ENCODE measurements at places on chromosomes 12 and 14. TPM values are rescaled to one million over a fixed set of nuclear protein-coding genes. Genes with fewer than 3 reads are reported as not detected.
A peak's percentile ranks its signal among the peaks of the same experiment; 100 is the strongest.

DNA sequence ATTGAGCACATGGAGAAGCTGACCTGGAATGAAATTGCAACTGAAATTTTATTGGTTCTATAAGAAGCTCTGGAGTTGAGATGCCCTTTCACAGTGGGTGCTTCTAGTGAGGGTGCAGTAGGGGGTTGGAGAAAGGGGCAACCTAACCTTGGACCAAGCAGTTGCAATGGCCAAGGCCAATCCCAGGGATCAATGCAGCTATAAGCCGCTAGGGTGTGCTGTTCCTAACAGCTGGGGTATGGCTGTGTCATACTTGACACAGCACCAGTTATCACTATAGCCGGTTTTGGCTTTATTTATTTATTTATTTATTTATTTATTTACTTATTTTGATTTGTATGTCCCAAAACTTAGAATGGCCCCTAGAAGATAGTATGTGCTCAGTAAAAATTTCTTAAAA is 505.9 kb downstream of the FLRT2 start:
- peak; percentile 75 for DNase-seq

- no peak for DNase-seq
Observed at GRCh38 chr14:94671870-94672444, 59.8 kb downstream of the SERPINA3 start.

DNA sequence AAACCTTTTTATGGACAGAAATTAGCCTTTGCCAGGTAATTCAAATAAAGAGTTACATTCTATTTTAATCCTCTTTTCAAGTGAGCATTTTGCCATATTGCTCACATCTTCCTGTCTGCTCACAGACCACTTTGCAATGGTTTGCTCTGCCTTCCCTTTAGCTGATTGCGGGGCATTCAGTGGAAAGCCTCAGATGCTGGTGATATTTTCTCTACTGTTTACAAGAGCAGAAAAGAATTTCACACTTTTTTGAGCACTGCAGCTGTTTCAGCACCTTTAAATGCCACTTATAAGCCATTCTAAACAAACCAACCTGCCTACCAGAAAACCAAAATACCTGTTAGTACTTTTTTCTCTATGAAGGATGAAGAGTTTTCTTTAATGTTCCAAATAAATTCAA is 195.7 kb upstream of the LRIG3 start:
- no peak for DNase-seq

OR4E2 gene
- not detected for total RNA-seq

DNA sequence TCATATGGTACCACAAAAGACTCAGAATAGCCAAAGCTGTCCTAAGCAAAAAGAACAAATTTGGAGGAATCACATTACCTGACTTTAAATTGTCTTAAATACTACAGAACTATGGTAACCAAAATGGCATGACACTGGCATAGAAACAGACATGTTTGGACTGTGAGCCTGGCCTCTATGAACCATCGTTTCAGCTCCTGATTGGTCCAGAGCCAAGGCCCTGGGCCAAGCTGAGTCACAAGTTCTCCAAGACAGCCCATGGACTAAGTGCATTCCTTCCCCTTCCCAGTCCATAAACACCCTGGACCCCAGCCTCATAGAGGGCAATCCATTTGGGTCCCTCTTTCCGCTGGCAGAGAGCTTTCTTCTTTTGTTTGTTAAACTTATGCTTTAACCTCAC is 12.1 kb upstream of the PRR4 start:
- DNase-seq, result no peak

GRCh38 chr12:56724701-56724971 is 463 bp downstream of the NACA start:
- DNase-seq, result peak; percentile 24

DNA sequence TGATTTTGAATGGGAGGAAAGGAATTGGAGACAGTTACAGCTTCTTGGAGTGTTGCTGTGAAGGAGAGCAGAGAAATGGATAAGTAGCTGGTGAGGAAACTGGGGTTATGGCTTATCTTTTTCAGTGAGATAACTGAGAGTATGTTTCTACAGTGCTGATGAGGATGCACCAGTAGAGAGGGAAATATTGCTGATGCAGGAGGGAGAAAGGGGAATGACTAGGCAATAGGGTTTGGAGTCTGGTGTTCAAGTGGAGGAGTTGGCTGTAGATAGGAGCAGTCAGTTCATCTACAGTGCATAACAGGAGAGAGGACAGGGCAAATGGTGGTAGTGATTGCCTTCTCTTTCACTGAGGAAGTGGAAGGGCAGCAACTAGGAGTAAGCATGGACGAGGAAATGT is 33.0 kb downstream of the SPATS2 start:
- DNase-seq, result no peak

AICDA gene
- not detected for total RNA-seq

DNA sequence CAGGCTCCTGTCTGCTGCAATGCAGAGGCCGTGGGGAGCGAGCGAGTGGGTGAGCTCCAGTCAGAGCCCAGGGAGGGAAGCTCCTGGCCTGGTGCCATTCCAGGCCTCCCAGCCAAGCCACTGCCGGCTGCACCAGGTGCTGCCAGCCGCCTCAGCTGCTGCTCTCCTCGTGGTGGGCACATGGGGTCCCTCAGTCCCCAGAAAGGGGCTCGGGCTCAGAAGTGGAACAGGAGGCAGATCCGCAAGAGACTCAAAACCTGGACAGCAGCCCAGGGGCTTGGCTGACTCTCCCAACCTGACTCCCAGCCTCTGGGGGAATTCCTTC is 2.4 kb downstream of the ABCB9 start:
- DNase-seq, result no peak

MAP3K12 gene
- 15.6 TPM for total RNA-seq

- peak; percentile 69 for DNase-seq
Observed at GRCh38 chr14:65686761-65687160, 274.2 kb downstream of the FUT8 start.

ARHGDIB gene
- total RNA-seq, result not detected

- no peak for DNase-seq
Observed at GRCh38 chr14:61929651-61930050, 167.4 kb downstream of the SNAPC1 start.

BHLHE41 gene
- total RNA-seq, result 3.7 TPM

DNA sequence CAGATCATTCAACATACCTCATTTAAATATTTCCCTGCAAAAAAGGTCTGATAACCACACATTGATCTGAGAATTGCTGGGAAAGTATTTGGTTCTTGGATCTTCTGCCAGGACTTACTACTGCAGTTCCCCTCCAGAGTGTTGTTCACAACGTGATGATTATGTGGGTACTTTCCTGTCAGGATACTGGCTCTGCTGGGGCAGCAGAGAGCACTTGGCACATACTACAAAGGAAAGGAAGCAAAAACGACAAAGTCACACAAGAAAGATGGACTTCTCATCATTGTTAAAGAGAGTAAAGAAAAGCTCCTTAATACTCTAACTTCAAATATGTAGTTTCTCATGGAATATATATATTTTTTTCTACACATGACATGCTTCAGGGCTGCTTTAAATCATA is 11.5 kb downstream of the GNS start:
- DNase-seq, result no peak

DNA sequence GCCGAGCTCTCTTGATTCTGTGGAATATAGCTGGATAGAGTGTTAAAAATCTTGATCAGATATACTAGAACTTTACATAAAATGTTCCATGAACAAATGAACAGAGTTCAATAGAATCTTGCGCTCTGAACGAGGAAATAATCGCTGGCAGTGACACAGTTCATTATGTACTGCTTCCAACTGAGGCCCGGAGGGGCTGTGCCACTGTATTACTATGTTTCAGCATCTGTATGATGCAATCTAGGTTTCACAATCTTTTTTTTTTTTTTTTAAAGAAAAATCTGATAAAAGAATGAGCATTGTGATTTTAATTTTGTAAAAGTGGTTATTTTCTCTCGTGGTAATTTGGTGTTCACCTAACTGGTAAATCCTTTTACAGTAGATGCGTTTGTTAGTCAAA is 77.2 kb downstream of the FERMT2 start:
- no peak for DNase-seq

GRCh38 chr12:27290501-27291168 is 42.0 kb upstream of the BMAL2 start:
- DNase-seq, result no peak

TOMM20L gene
- not detected for total RNA-seq

B4GALNT1 gene
- total RNA-seq, result 2.4 TPM

AMDHD1 gene
- 0.21 TPM for total RNA-seq

DNA sequence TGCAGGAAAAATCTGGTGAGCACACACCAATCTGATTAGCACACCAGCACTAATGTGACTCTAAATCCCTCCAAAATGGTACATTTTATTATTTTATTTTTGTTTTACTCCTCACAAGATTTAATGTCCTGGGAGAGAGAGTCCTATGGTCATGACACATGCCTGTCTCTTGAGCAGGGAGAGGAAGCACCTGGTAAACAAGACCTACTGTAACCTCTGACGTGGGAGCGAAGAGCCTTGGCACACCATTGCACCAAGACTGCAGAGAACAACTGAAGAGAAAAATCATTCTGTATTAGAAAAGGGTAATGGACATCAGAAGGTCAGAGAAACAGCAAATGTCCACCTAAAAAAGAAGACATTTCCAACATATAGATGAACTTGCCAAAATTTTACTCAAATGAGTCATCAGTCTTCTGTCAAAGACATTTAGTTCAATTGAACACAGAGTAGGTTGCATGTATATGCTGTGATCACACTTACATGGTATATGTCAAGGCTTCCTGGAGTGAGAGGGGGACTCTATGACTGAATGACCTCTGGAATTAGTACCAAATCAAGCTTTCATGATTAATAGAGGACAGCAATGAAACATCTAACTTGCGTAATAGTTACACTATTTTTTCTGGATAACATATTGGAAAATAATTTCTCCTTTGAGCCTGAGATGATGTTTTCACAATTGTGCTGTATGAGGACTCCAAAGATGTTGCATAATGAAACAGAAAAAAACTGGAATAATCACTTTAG is 186.9 kb upstream of the FLRT2 start:
- no peak for DNase-seq

DNA sequence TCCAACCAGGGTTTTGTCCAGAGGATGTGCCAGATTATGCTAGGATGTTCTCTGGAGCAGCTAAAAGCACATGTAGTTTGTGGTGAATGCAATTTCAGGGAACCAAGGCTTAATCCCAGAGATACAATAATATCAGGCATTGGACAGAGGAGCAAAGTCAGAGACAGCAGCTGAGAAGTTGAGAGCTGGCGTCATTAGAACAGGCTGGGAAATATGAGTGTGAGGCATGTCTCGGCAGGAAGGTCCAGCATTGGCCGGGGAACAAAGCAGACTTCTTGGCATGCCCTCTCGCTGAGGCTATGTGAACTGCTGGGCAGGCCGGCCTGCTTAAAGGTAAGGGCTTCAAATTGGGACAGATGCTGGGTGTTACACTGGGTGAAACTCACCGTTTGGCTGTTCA is 125.4 kb downstream of the CAND1 start:
- peak; percentile 12 for DNase-seq

TCL1B gene
- total RNA-seq, result 5.5 TPM

DNA sequence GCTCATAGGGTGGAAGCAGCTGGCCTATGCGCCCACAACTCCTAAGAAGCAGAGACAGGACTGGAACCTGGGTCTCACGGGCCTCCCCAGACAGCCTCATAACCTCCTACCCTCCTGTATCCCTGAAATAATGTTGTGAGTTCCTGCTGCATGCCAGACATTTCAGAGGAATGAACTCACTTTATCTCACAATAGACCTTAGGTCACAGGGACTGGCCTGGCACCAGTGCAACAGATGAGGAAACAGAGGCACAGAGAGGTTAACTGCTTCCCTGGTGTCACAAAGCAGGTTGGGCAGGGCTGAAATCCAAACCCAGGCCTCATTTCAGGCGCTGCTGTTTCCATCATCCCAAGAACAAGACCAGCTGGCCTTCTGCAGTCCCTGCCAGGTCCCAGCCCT is 5.3 kb downstream of the PHETA1 start:
- DNase-seq, result no peak

- DNase-seq, result no peak
Observed at GRCh38 chr12:101127521-101128219, 82.4 kb downstream of the SLC5A8 start.

GRCh38 chr12:76855271-76855670 is 23.5 kb downstream of the CSRP2 start:
- DNase-seq, result no peak

KRT83 gene
- total RNA-seq, result not detected

DNA sequence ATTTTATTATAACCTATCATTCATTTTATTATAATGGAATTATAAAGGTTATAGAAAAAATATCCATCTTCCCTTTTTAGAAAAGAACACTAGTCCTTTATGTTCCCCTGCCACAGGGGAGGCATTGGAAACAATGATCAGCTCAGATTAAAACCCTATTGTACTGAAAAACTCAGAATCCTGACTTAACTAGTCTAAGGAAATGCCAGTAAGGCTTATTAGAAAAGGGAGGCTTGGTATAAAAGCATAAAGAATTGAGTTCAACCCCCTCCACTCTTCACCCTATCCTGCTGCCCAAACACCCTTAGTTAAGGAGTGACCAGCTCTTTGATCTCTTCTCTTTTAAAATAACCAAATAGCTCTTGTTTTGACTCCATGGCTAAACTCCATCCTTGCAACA is 36.0 kb downstream of the PUS7L start:
- no peak for DNase-seq

SMOC1 gene
- total RNA-seq, result 1.0 TPM

DNA sequence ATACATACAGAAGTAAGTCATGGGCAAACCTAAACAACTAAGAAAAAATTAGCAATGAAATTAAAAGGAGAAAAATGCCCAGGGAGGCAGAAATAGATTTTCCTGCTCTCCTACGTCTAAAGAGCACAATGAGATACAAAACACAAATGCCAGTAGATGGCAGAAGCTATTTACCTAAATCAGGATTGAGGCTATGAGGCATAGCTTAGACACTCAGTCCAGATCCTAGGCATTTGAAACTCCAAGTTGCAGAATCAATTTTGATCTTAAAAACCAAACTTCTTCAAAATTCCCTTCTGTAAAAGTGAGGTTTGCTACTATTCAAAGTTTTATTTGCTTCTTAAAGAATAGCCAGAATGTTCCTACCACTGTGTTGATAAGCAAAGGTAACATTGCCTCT is 368.6 kb downstream of the DAD1 start:
- no peak for DNase-seq

DNA sequence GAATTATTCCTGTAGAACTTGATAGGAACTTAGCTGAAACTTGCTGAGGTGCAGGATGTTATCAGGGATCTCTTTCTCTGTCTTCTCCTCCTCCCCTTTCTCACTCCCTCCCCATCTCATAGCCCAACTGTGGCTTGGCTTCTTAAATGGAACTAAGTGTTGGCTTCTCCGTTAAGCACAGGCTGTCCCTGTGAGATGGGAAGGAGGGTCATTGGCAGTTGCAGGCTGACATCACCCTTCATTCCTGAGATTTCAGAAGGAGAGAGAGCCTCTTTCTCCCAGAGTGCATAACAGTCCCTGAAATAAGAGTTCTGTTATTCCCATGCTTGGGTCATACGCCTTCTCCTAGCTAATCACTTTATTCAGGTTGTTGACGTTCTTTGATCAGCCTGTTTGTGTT is 162.0 kb downstream of the UNC79 start:
- DNase-seq, result peak; percentile 22

- DNase-seq, result peak; percentile 19
Observed at GRCh38 chr14:51368721-51369163, 128.7 kb downstream of the TMX1 start.

GPR162 gene
- total RNA-seq, result 5.0 TPM

LARP4 gene
- 59.1 TPM for total RNA-seq

- DNase-seq, result peak; percentile 41
Observed at GRCh38 chr14:54942913-54943312, 40.3 kb upstream of the GCH1 start.
